Stimulated activated CD8-positive, alpha-beta memory T cell treated with anti-CD3 and anti-CD28 coated beads, Interleukin-2, amount 100 ng/mL, for 48 hours (primary cell): ENCODE measurements at places on chromosomes 2 and 18.

- DNase-seq: no peak
Observed at GRCh38 chr2:235467588-235467987, 26.3 kb upstream of the AGAP1 start.

DNA sequence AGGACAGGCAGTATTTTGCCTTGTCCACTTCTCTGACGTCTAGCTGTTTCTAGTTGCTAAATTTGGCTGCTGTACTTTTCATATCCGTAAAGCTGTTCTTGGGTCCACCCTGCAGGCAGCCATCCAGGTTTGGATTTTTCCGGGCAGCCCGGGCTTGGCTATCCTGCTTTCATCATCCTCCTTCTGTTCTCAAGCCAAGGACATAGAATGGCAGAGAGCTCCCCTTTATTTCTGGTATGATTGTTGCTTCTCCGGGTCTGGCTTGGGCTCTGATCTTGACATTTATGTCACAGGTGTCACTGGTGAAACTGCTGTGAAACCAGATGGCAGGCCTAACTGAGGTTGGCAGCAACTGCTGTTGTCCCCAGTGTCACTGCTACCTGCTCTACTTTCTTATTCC lies 35.5 kb downstream of the SCN2A start:
- no peak for DNase-seq

GRCh38 chr18:2997846-2998564 lies 14.9 kb downstream of the LPIN2 start:
- no peak for DNase-seq

DNA sequence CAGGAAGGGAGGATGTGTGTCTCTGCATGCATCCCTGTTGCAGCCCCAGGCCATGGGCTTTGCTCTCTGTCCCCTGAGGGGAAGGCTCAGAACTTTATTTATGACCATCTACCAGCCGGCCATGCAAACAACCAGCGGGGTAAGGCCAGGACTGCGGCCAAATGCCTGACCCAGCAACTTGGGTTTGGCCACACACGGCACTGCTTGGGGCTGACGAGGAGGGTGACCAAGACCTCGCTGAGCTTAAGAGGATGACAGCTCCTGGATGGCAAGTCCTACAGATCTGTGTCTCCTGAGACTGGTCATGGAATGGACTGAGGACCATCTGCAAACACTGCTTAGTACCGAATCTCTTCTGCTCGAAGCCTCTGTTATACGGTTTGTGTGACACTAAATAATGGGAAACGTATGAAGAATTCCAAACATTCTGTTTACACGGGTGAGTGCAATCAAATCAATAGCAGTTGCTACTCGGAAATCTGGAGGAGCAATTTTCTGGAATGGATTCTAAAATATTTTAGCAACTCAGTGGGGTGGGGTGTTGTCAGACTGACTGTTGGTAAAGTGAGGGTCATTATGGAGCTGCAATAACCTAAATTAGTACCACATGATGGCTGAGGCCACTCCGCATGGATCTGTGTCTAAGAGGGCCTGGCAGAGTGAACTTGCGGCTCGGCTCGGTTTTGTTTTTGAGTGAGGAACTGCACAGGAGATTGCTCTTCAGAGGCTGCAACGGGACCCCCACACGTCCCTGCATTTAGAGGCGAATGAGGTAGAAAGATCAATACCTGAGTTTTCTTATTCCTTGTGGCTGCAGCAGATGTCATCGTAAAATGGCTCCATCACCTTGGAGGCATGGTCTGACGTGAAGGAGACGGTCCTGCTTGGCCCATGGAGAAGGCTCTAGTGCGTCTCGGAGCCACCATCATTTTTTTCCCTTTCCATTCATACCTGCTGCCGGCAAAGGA lies 26.6 kb downstream of the TMEM18 start:
- DNase-seq: no peak

DNA sequence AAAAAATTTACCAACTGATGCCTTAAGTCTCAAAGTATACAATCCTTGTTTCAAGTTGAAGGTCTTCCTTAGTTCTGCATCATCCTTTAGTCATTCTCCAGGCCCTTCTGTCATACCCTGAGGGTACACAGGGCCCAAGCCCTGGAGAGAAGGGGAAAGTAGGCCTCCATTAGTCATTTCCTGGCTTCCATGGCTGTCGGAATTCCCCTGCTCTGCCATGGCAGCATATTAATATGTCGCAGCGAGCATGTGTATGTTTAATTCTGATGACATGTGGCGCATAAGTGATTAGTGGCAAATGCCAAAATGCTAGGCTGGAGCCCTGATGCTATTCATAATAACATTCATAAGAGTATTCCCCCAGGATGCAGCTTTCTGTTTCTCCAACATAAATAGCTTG lies 22.1 kb downstream of the GPR39 start:
- no peak for DNase-seq

- DNase-seq: no peak
Observed at GRCh38 chr2:101083613-101084012, 67.6 kb downstream of the TBC1D8 start.

DNA sequence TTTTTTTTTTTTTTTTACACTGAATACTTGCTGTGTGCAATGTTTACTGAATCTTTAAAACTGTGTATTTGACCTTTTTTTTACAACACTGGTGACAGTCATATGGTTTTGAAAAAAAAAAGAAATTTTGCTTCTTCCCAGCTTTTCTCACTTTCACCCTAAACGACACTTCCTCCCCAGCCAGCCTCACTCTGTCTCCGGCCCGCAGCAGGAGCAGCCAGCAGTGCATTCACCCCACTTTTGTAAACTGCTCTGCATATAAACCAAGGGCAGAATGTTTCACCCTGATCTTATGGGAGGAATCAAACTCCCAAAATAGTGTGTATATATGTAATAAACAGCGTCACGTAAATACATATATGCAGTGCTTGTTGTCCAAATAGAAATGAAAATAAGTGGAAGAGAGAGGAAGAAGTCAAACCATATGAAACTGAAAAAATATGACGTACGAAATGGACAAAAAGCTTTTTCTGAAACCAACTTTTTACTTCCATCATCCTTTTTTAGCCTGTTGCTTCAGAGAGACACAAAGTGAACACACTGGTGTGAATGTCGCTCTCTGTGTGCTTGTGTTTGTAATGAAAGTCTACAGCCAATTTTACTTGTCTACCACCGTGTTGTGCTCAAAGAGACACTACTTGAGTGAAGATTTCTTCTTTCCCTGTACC lies 54.2 kb downstream of the ZCCHC2 start:
- no peak for DNase-seq

DNA sequence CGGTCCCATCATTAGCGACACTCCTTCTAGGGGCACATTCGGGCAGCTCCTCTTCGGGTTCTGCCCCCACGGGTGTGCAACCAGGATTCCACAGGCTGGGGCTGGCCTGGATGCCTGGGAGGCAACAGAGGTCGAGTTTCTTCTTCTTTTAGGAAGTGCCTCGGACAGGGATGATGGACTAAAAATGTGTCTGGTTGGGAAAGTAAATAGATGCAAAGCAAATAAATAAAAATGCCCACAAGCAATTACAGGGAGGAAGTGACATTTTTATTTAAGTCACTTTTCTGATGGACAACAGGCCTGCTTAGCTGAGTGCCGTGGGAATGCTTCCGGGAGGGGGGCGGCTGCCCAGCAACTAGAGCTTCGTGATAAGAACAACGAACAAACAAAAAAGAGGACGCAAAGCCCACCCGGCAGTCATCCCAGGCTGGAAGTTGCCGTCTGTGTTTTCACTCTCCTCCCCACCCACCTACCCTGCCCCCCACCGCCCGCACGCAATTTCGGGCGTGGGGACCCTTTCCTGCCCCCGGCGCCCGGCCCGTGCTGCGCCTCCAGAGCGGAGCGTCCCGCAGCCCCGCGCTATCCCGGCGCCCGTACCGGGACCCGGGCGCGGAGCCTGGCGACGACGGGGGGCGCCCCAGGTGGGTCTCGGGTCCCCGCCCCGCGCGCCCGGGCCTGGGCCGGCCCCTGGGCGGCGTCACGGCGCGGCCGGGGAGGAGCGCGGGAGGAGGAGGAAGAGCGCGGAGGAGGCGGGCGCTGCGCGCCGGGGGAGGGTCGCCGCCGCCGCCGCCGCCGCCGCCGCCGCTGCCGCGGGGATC lies 412 bp upstream of the NCK2 start:
- peak; percentile 55 for DNase-seq

- no peak for DNase-seq
Observed at GRCh38 chr2:6068429-6068828, 376.2 kb downstream of the SOX11 start.

- no peak for DNase-seq
Observed at GRCh38 chr2:118133916-118134315, 45.6 kb downstream of the INSIG2 start.

- no peak for DNase-seq
Observed at GRCh38 chr2:218152777-218153176, 14.0 kb downstream of the CXCR1 start.

GRCh38 chr2:173884025-173884802 lies 81.0 kb downstream of the SP3 start:
- no peak for DNase-seq

- no peak for DNase-seq
Observed at GRCh38 chr2:84856787-84857186, 24.1 kb downstream of the TRABD2A start.
